ENCODE measurements at places on chromosomes 2 and 18.
A peak's percentile ranks its signal among the peaks of the same experiment; 100 is the strongest.

GRCh38 chr2:60976256-60976850, 41.2 kb upstream of the PEX13 start:
- peak; percentile 24 for DNase-seq

DNA sequence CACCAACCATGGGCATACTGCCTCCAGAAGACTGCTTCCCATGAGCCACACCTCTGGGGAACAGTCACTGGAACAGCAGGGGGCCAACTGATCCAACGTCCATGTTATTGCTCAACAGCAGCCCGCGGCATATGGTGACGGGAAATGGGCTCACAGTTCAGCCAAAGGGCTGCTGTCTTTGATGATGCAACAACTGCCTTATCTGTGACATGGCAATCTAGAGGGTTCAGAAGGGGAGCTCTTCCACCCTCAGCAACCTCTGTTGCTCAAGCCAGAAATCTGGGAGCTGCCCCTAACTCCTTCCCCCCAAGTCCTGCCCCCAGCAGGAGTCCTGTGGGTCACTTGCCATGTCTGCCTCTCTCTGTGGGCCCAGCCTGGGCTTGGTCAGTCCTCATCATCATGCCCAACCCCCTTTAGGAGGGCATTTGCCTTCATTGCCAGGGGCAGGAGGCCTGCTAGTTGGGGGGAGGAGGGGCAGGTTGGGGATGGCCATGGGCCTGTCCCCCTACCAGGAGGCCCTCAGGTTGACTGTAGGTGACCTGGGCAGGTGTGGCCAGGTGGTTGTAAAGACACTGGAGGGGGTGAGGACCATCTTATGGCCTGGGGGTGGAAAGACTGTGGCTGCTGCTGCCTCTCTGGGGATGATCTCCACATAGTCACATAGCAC, 212.9 kb downstream of the CYP26B1 start:
- no peak for DNase-seq

DNA sequence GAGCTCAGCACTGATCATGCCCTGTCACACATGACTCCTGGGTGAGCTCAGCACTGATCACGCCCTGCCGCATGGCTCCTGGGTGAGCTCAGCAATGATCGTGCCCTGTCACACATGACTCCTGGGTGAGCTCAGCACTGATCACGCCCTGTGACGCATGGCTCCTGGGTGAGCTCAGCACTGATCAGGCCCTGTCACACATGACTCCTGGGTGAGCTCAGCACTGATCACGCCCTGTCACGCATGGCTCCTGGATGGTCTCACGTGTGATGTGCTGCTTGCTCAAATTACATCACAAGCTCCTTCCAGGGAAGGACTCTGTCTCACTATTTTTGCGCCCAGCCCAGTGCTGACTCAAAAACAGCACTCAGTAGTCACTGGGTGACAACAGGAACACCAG, 258.0 kb downstream of the HDAC4 start:
- DNase-seq = no peak

GRCh38 chr18:31746396-31746795, 14.3 kb downstream of the SLC25A52 start:
- DNase-seq = no peak

DNA sequence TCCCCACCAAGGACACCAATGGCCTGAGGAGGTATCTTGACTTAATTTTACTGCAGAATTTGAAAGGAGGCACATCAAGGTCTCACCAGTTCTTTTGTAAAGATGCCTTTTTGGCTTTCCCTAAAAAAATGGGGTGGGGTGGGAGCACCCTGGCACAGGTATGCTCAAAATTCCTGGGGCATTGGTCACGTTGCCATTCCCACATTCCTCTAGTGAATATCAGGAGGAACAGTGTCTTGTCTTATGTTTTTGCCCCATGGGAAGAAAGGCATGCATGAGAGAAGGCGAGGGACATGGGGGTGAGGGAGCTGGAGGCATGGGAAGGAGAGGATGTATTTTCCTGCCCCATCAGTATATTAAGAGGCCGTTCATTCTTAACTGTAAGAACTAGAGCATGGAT, 275.3 kb downstream of the CMPK2 start:
- no peak for DNase-seq

DNA sequence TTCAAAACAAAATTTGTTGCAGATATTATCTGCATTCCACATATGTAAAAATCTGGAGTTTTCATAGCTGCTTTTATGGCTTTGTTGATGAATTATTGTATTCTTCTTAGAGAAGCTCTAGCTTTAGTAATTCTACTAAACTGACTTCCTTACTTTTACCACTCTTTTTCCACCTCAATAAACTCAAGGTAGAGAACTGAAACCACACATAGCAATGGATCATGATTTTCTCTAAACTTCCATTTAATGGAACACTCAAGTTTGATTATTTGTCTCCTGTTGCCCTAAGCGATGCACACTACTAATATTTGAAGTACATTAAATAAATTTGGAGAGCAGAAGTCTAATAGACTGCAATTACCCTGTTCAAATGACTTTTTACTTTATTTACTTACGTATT, 192.0 kb downstream of the NBAS start:
- DNase-seq = no peak
